Dermis microvascular lymphatic vessel endothelial cell (primary cell): ENCODE measurements at places on chromosomes 16 and 17.

GRCh38 chr17:3914312-3914670 lies 2.0 kb downstream of the P2RX1 start:
- no peak for DNase-seq

- DNase-seq = no peak
Measured at GRCh38 chr17:71709271-71709890, 411.4 kb upstream of the SOX9 start.

GRCh38 chr17:67035131-67036083 lies 8.9 kb upstream of the CACNG1 start:
- DNase-seq = no peak

DNA sequence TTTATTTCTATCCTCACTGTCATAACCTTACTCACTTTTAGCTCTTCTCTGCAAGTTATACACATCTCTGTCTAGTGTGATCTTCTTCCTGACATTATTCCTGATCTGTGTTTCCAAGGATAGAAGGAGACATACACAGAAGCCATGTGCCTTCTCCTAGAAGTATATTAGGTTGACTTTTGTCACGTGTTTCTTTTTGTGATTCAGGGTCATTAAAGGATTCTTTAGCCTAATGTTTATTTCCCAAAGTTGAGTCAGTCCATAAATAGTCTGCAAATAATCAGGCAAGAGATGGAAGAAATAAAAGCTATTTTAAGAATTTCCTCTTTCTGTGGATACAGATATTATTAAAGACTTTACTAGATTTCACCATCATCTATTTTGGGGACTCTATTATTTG lies 214.1 kb upstream of the GOT2 start:
- no peak for DNase-seq

- peak; percentile 64 for DNase-seq
Measured at GRCh38 chr16:71499775-71500364, 10.7 kb upstream of the ZNF19 start.

DNA sequence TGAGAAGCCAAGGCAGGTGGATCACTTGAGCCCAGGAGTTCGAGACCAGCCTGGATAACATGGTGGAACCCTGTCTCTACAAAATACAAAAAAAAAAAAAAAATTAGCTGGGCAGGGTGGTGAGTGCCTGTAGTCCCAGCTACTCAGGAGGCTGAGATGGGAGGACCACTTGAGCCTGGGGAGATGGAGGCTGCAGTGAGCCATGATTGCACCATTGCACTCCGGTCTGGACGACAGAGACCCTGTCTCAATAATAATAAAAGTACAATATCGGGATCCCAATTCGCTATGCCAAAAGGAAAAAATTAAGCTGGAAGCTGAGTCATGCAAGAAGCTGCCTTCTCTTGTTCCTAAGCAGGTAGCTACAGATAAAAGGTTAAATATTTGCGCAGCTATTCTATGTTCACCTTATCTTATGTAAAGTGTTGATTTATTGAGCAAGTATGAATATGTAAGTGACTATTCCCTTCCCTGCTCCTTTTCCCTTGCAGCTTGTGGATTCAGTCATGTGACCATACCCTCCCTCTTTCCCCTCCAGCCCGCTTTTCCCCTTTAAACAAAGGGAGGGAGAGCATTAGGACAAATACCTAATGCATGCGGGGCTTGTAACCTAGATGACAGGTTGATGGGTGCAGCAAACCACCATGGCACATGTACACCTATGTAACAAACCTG lies 112.0 kb downstream of the LITAF start:
- DNase-seq = no peak

DNA sequence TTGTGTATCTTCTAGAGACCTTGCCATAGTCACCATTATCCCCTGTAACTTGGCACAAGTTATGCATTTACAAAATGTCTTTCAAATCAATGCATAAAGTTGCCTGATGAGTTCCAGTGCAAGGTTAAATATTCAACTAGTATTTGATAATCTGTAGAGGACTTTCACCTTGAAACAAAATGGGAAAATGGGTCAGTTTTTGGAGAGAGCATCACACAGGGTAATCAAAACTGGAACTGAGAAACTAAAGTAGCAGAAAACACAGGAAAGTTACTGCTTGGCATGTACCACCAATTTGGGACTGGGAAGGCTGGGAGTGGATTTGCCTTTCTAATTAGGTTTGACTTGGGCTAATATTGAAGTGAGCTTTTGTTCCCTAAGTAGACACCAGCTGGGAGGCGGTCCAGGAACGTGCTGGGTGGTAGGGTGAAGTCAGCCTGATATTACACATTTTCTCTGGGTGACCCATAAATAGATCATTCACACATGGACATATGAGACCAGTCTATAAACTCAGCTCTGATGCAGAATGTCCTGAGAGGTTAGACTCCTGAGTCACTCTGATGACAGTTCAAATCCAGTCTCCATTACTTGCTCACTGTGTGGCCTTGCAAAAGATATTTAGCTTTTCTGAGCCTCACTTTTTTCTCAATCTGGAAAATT lies 152.3 kb downstream of the PCTP start:
- DNase-seq = no peak

- DNase-seq = no peak
Measured at GRCh38 chr17:39694593-39694992, 5.3 kb upstream of the ERBB2 start.

DNA sequence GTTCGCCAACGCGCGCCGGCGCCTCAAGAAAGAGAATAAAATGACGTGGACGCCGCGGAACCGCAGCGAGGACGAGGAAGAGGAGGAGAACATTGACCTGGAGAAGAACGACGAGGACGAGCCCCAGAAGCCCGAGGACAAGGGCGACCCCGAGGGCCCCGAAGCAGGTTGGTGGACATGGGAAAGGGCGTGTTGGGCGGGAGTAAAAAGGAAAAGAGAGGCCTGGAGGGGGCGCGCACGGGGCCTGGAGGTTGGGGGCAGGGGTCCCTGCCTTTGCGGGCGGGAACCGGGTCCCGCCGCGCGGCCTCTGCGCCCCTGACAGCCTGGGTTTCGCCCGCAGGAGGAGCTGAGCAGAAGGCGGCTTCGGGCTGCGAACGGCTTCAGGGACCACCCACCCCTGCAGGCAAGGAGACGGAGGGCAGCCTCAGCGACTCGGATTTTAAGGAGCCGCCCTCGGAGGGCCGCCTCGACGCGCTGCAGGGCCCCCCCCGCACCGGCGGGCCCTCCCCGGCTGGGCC lies 2.1 kb downstream of the IRX5 start:
- DNase-seq = no peak

DNA sequence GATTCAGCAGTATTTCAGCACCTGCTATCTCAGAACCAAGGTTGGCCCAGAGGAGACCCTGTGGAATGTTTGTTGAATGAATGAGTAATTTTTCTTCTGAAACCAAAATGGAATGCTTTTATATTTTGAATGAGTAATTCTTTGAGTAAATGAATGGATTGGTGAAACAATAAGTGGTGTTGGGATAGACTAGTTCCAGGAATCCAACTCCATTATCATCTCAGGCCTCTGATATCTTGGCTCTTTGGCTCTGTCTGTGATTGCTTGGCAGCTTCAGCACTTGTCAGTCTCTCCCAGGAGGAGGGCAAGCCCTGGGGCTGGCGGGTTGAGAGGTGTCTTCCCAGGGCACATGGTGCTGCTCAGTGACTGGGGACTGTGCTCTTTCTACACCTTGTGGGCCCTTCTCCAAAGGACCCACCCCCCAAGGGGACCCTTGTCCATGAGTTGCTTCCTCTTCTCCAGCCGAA lies 284.4 kb upstream of the FOXF1 start:
- no peak for DNase-seq

DNA sequence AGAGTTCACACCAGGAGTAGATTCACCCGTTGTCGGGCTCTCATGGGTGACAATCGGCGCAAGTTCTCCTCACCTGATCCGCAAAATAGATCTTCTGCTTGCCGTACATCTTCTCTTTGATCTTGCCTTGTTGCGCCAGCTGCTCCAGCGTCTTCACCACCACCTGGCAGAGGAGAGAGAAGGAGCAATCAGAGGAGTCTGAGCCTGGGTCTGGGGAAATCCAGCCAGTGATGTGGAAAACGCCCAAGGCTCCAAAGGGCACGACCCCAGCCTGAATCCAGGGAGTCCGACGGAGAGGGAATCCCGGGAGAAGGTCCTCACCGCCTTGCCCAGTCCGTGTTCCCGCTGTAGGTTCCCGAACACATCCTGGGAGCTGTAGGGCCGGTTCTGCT lies 393 bp downstream of the PSMC3IP start:
- no peak for DNase-seq

DNA sequence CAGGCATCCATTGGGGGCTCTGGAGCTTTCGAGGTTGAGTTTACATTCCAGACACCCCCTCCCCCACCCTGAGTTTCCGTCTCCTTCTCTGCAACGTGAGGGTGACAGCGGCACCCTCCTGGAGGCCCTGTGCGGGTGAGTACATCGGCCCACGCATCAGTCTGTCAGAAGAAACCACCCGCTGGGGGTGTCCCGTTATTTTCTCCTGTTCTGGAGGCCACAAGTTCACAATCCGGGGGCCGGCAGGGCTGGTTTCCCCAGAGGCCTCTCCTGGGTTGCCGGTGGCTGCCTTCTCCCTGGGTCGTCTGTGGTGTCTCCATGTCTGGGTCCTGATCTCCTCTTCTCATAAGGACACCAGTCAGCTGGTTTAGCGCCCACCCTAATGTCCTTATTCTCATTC lies 35.7 kb downstream of the GSE1 start:
- no peak for DNase-seq

DNA sequence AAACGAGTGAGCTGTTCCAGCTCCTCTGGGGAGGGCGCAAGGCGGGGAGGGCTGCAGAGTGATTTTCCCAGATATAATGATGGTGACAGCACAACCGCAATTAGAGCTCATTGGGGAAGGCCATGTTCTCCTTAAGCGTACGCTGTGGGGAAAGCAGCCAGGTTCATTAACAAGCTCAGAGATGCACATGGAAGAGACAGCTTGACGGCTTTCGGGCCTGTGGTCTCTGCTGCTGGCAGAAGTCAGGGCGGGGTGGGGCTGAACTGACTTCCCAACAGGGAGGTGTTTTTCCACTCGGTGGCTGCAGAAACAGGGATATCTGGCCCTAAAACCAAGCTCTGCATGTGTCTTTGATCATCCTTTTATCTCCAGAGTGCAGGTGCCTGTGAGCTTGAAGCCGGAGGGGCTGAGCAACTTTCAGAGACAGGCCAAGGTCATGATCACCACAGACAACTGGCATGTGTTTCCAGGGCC lies 24.0 kb upstream of the CACNG1 start:
- no peak for DNase-seq

GRCh38 chr17:21166595-21167210 lies 39.9 kb downstream of the DHRS7B start:
- DNase-seq = no peak

- no peak for DNase-seq
Measured at GRCh38 chr17:13598353-13599167, 3.2 kb downstream of the HS3ST3A1 start.

- peak; percentile 74 for DNase-seq
Measured at GRCh38 chr17:4204710-4205173, 59.0 kb downstream of the ANKFY1 start.

GRCh38 chr17:38604479-38605403 lies 1.0 kb downstream of the SRCIN1 start:
- no peak for DNase-seq

- DNase-seq = no peak
Measured at GRCh38 chr17:15278924-15279477, 13.9 kb upstream of the PMP22 start.

GRCh38 chr17:57751348-57751971 lies 6.4 kb upstream of the CCDC182 start:
- DNase-seq = no peak

- DNase-seq = peak; percentile 6
Measured at GRCh38 chr17:17447264-17447663, 29.5 kb upstream of the MED9 start.

GRCh38 chr17:60678118-60678444 lies 430 bp downstream of the BCAS3 start:
- no peak for DNase-seq

DNA sequence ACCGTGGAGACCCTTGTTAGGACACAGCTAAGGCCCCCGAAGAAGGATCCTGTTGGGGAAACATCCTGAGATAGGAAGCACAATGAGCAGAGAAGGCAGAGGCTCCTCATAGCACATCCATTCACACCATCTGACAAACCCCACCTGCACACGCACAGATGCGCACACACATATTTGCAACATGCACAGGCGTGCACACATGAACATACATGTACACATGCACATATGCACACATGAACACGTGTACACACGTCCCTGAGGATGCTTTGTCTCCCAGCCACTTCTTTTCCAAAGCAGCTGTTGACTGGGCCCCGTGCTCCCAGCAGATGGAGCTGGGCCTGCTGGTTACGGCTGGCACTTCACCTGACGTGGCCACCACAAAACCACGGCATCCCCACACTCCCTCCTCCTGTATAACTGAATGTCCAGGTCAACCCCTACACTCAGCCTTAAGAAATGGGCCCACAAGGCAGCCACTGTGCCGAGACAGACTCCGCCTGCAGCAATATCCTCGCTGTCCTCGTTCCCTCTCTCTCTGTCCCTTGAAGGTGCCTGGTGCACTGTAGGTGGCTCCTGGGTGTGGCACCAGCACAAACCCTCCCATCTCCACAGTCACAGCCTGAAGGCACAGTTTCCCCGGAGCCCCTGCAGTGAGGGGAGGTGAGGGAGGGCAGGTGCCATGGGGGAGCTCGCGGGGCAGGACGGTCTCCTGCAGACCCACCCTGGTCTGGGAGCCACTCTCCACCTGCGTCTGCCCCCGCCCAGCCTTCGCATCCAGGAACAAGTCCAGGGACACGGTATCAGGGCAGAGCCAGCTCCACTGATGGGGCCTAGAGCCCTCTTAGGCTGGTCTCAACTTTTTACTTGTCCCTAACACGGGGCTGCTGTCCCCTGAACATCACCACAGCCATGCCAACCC lies 183.0 kb downstream of the RBFOX3 start:
- DNase-seq = no peak

GRCh38 chr17:8955021-8955959 lies 10.2 kb downstream of the PIK3R5 start:
- DNase-seq = no peak
